Iris pigment epithelial cell (primary cell): ENCODE measurements at places on chromosomes 12 and 14.

DNA sequence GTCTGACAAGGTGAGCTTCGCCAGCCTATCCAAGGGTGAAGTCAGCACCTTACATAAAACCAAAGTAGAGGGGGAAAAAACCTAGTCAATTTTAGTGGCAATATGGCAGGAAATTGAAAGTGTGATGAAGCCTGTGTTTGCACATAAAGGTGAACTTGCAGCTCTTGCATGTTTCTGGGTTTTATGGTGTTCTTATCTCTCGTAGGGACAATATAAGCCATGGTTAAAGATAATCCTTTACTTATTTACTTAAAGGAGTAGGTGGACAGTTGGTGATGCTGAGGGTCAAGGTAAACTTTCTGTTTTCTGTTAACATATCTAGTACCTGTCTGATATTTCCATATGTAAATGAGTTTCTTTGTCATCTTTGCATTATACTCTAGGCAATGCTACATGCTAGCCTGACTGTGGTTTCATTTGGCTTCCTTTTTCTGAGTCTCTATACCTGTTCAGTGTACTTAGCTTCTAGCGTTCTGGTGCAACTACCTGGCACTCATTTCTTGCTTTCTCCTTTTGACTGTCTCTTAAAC lies 32.8 kb downstream of the CCDC91 start:
- no peak for DNase-seq

DNA sequence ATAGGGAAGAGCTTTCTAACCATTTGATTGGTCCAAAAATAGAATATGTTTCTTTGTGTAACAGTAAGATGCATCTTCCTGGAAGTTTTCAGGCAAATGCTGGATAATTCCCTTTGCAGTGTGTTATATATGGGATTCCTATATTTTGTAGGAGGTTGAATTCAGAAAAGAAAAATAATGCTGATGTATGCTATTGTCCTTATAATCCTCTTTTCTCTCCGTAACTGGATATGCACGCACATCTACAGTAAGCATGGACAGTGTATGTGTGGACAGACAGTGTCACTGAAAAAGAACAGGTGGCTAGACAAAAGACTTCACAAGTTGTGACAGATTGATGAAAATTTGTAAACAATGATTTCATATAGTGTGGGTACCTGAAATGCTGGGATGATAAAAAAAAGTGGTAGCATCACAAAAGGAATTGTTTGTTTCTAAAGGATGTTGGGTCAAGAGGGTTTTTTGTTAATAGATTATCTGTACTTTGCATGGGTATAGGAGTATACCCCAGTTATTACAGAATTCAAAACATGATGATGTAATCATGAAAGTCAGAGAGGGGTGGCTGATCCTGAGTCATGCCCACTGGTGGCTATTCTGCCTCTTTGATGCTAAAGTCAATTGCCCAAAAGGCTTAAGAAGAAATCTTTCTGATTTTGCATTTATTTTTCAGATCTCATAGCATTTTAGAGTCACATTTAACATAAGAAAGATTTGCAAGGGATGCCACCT lies 160.7 kb upstream of the TMTC1 start:
- no peak for DNase-seq

DNA sequence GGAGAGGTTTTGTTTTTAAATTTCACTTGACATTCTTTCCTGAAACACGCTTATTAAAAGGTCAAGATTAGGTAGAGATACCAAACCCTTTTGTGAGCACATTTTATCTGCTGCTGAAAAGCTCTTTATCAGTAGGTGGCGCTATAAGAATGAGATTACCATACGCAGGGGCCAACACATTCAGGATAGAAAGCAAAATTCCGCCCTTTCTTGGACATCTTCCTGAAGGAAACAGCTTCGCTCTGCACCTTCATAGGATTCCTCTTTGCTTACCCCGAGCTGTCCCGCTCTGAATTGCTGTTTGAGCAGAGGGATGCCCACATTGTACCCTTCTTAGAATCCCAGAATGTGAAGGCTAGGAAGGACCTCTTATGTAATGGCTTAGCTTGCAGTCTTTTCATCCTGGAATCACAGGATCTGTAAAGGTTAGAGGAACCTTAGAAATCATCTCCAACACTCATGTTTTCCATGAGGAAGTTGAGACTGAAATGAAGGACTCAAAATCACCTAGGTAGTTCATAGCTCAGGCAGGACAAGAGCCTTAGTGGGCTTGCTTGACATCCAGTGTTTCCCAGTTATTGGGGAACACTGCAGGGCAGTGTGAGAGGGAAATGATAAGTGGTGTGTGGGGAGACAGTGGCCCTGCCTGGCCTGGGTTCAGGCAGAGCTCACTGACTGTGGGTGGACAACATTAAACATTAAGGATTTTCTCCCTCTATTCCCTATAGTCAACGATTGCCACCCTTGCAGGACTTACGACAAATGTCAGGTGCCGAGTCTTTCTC lies 38.7 kb upstream of the CRY1 start:
- DNase-seq: peak; percentile 62

GRCh38 chr12:49985981-49986380 lies 13.2 kb downstream of the AQP6 start:
- DNase-seq: peak; percentile 40

- DNase-seq: peak; percentile 49
Observed at GRCh38 chr12:83031196-83031595, 344.5 kb downstream of the TMTC2 start.

- no peak for DNase-seq
Observed at GRCh38 chr14:39472078-39472477, 39.8 kb upstream of the FBXO33 start.

- peak; percentile 80 for DNase-seq
Observed at GRCh38 chr14:75825147-75825592, 156.6 kb downstream of the TGFB3 start.

- peak; percentile 43 for DNase-seq
Observed at GRCh38 chr14:99476864-99477263, 3.8 kb downstream of the SETD3 start.

DNA sequence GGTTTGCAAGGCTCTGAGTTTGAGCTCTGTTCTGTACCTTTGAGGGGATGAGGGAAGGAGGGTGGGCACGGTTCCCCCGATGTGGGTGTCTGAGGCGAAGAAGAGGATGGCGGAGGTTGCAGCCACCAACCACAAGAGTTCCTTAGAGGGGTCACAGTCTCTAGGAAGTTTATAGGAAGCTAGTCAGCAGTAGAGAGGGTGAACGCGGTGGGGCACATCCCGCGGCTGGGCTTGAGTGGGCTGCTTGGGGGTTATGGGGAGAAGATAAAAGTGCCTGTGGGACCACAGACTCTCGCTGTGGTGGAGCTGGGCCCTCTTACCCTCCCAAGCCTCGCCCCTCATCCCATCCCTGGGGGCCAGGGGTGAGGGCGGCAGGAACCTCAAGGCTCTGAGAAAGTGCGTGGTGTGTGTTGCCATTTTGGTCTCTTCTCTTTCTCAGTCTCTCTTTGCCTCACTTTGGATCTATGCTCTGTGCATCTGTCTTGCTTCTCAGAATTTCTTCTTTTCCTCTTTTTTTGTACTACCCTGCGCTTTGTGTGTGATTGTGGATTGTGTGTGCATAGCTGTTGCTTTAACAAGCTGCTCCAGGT lies 2.7 kb downstream of the CD4 start:
- no peak for DNase-seq

- no peak for DNase-seq
Observed at GRCh38 chr14:95137164-95137803, 20.0 kb downstream of the DICER1 start.

GRCh38 chr14:36521598-36522345 lies 1.7 kb upstream of the NKX2-1 start:
- DNase-seq: no peak

DNA sequence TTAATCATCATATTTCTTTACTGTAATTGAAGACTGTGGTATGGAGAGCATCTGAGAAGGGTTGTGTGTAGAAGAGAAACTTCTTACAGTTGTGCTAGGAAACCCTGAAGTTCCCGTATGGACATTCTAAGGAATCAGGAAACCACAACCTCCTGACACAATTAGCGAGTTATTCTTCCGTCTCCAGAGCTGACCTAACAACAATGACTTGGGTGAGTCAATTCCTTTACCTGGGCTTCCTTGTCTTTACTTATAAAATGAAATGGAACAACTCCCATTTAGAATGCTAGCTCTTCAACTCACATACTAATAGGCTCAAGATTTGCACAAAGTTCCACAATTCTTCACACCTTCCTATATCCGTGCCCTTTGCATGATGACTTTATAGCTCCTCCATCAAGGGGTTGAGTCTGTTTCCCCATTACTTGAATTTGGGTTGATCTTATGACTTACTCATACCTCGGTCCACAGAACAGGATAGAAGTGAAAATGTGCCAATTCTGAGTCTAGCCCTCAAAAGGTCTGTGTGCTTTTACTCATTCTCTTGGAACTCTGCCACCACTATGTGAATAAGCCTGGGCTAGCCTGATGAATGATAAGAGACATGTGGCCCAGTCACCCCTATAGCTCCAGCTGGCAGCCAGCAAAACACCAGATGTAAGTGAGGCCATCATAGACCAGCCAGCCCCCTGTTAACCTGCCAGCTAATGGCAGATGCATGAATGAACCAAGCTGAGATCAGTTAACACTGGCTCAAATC lies 459.4 kb downstream of the ETNK1 start:
- DNase-seq: peak; percentile 93

GRCh38 chr14:61130512-61131260 lies 149.6 kb downstream of the SLC38A6 start:
- no peak for DNase-seq

DNA sequence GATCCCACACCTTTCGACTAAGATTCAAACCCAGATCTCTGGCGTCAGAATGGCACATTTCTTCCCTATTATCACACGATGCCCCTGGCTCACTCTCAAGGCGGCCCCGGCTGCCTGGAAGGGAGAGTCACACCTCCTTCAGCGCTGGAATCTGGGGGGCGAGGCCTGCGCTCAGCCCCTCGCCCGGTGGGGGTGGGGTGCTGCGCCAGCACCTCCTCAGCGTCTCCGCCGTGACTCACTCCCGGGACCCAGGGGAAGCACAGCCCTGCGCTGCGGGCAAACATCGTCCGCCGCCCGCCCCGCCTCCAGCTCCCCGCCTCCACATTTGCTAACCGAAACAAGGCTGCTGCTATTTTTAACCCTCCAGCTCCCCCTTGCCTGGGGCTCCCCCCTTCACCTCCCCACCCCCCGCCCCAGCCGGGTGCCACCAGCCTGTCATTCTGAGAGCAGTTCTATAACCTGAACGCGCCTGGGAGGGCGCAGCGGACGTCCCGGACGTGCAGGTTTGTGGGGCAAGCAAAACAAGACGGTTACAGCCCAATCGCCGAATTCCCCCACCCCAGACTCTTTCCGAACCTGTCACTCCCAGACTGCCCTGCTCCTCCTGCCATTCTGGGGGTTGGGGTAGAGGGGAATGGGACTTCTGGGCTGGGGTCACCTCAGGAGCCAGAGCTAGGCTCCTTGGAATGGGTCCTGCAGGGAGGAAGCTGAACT lies 6.7 kb downstream of the HDAC7 start:
- peak; percentile 92 for DNase-seq
